Hair follicular keratinocyte (primary cell): ENCODE measurements at places on chromosomes 12 and 14. TPM values are rescaled to one million over a fixed set of nuclear protein-coding genes. Genes with fewer than 3 reads are reported as not detected.

Gene ISM2
- total RNA-seq, result 0.11 TPM in 1 of 2 replicates, not detected in the other

Gene FAM90A1
- total RNA-seq, result 0.38 TPM in 1 of 2 replicates, not detected in the other

Gene HOXC5
- 1.6 and 3.1 TPM in 2 replicates for total RNA-seq

Gene IL25
- not detected in 2 replicates for total RNA-seq

Gene SCNN1A
- 7.7 and 12.3 TPM in 2 replicates for total RNA-seq

Gene KLRC1
- total RNA-seq, result 0.23 and 0.30 TPM in 2 replicates
